ENCODE measurements at places on chromosomes 4 and X.

GRCh38 chr4:101649790-101650515 lies 140.6 kb upstream of the BANK1 start:
- DNase-seq, result no peak

DNA sequence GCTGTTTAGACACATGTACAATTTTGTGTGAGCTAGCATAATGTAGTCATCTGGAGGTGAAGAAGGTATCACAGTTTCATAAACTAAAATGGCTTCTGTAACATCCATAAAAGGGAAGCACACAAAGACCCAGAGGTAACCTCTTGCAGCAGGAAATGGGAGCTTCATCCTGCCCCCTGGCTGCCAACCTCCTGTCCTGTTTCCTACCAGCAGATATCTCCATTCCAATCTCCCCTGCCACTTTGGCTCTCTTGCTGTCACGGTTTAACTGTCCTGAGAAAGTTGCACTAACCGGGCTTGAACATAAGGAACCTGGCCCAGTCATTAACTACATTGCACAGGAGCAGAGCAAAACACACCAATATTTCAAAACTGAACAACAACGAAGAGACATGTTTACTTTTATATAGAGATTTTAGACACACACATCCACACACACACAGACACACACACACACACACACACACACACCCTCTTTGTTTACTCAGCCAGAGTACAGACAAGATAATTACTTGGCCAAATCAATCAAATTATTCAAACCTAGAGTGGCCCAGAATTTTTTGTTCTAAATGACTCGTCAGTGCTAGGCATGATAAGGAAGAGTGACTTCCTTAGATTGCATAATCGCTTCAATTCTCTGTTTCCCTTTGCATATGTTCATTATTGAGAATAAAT lies 24.2 kb downstream of the MID2 start:
- no peak for DNase-seq

- DNase-seq, result no peak
Observed at GRCh38 chrX:23749576-23749975, 6.5 kb upstream of the ACOT9 start.

- no peak for DNase-seq
Observed at GRCh38 chr4:71540749-71541269, 202.0 kb downstream of the SLC4A4 start.

DNA sequence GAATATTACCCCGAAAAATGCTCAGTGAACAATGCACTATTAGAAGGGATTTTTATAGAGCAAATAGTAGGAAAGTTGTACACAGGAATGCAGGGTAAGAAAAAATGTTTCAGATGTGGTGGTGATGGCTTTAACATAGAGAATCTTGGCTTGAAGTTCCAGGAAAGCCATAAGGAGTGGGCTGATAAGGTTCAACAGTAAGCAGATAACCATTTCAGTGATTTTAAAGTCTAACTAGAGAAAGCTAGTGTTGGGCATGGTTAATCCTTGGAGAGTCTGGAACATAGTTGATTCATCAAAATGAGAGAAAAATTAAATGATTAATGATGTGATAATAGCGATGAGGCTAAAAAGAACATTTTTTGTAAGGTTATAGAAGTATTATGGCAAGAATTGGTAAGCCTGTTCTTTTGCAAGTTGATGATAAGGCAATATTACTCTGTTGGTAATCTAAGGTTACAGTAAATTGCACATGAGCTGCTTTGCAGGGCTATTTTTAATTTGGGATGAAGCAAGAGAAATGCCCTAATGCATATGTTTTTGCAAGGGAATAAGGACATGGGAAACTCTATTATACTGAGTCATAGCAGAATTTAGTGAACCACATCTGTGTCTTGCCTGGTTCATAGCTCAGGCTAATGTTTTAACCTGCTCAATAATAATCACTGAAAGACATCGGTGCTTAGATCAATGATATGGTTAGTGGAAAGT lies 44.3 kb downstream of the GALNTL6 start:
- no peak for DNase-seq

DNA sequence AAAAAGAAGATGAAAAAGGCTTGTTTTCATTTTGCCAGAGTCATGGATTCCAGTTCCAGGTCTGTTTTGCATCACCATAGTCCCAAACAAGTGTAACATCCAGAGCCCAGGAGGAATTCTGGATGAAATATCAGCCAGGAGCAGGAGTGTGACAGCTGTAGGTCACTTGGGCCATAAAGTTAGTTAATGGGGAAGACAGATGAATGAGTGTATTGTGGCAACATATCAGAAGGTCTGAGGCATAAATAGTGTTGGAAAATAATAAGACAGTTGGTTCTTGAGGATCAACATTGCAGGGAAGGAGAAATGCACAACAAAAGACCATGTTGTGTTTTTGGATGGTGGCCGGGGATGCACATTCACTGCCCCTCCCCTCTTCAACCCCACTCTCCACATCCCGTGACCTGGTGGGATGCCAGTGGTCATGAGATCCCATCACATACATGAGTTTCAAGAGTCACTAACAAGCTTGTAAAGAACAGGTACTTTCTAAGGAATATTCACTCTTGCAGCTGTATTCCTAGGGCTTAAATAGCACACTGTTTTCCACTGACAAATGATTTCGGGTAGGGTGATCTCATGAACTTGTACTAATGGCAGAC lies 83.1 kb upstream of the IGFBP7 start:
- DNase-seq, result no peak

DNA sequence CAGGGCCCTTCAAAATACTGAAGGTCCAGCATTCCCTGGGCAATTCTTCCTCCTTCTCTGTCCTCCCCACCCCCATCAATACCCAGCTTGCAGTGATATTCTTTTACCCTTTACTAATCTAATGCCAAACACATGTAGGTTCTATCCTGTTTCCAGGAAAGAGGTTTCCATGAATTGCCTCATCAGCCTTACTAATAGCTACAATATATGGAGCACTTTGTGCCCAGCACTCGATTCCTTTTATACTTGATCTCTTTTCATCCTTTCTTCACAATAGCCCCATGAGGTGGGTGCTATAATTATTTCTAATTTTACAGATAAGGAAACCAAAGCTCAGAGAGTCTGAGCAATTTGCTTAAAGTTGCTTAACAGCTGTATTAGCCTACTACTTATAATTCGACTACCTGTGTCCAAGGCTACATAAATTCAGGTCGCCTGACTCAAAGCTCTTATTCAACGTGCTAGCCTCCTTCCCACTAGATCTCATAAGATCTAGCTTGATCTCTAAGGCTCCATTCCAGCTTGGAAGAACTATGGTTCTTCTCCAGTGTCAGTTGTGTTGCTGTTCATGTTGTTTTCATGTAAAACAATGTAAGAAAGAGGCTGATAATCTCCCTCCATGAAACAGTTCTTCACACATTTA lies 229.6 kb upstream of the PGRMC2 start:
- DNase-seq, result no peak

Measured in stimulated activated CD8-positive, alpha-beta memory T cell treated with anti-CD3 and anti-CD28 coated beads, Interleukin-15, amount 100 ng/mL, for 4 hours (primary cell).